ENCODE measurements at places on chromosomes 11 and 22.

GRCh38 chr22:44601725-44602124 lies 100.3 kb upstream of the PRR5 start:
- no peak for DNase-seq

DNA sequence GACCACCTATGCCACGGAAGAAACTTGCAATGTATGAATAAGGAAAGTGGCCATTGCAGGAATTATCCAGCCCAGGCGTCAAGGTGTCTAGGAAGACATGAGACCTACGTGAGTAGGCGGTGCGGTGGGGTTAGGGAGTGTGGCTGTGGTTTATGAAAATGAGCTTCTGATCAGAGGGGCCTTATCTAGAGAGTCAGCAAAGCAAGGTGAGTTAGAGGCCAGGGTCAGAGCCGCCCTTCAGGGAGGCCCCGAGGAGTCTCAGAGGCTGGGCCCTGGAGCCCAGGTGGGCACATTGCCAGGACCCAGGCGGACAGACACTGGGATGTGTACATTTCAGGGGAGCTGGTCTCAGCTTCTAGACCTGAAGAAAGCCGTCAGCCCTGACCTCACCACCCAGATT lies 13.8 kb upstream of the LINC01488 start:
- DNase-seq, result no peak

GRCh38 chr11:17960091-17960490 lies 52.8 kb downstream of the SERGEF start:
- DNase-seq, result no peak

- no peak for DNase-seq
Observed at GRCh38 chr11:55607545-55607944, at the start of gene OR4C11. Gene OR4C11, minus strand, starts transcription at chr11:55607645. Its CDS starts 3,272 bp downstream, at chr11:55604373.

DNA sequence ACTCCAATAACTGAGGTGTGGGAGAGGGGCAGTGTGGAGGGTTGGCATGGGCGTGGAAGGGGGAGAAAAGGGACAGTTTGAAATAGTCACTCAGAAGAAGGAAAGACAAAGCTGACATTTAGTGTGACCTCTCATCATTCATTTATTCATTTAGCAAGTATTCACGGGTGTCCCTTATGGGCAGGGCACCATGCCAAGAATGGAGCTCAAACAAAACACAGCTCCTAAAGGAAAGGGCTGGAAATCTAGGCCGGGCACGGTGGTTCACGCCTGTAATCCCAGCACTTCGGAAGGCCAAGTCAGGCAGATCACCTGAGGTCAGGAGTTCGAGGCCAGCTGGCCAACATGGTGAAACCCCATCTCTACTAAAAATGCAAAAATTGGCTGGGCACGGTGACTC lies 19.4 kb upstream of the DGKZ start:
- peak; percentile 13 for DNase-seq

GRCh38 chr11:125402435-125402834 lies 93.6 kb downstream of the FEZ1 start:
- no peak for DNase-seq

DNA sequence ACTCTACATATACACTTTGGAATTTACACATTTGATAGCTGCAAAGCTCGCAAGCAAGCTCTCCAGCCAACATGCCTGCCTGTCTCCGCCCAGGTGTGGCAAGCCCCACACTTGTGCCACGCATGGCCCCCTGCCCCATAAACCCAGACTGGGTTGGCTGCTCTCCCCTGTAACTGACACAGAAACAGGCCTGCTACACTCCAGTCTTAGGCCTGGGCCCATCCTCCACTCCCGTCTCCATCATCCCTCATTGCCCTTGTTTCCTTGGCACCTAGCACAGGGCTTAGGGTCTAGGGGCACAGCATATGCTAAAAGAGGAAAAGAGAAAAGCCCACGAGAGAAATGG lies 41.4 kb downstream of the PACSIN2 start:
- no peak for DNase-seq

GRCh38 chr22:41982865-41983264 lies 13.6 kb downstream of the SEPTIN3 start:
- no peak for DNase-seq

GRCh38 chr11:121033635-121034034 lies 9.7 kb downstream of the TBCEL start:
- no peak for DNase-seq

GRCh38 chr22:37210041-37210803 lies 2.1 kb downstream of the SSTR3 start:
- DNase-seq, result no peak

DNA sequence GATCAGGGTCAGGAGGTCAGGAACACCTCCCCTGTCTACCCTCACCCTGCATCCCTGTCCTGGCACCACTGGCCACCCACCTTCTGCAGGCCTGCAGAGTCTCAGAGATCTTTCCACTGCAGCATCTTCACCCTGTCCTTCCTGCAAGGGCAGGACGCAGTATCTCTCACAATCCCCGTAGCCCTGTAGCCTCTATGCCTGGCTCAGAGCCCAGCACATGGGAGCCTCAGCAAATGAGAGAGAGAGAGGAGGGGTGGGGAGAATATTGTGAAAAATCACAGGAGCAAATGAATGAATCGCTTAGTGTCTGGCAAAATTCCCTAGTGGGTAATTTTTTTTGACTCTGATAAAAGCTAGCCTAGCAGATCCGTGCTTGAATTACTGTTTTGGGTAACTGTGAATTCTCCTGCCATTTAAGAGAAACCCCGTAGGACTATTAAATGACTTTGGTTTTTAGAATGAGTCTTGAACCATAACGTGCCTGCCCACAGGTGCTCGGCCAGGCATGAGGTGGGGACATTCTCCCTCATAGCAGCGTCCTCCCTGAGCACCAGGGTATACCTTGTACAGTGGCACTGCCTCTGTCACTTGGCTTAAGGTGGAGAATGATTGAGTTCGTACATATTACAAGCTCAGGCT lies 91.5 kb downstream of the MORC2 start:
- DNase-seq, result no peak

DNA sequence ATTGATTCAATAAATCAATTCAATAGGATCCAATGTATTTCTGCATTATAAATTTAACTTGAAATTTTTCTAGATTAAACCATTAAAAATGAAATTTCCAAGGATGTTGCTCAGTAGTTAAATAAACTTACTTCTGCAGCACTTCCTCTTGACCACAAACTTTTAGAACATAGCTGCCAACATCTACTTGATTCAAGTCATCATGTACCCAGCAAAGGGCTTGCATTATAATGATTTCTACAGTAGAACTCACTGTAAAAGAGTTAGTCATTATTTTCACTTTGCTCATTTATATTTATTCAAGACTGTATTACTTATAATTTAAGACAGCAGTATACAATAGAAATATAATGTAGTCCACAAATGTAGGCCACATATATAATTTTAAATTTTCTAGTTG lies 59.2 kb downstream of the PIK3C2A start:
- DNase-seq, result no peak

DNA sequence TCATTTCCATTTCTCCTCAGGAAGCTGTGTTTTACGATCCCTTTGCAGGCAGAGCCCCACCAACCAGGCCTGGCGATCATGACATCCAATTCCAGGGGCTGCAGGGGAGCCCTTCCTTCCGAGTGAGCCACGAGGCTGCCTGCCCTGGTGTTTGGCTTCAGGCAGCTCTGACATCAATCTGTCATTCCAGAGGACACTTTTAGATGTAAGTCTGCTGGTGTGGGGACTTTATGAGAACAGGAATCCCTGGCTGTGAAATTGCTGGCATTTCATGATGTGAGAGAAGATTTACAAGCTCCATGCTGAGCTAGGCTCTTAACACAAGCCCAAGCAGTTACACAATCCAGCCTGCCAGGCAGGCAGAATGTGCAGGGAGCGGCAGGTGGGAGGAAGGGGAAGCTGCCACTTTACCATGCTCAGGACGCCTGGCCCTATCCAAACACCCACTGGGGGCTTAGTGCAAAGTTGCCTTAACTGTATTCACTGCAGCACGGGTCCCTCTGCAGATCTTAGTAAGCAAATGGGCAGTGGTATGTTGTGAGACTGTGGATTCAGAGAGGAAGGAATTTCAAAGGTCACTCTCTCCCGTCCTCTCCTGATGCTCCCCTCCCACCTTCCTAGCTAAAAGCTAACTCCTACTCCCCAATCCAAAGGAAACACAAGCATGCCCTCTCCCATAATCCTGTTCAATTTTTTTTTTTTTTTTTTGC lies 43.4 kb upstream of the MICAL2 start:
- DNase-seq, result no peak

DNA sequence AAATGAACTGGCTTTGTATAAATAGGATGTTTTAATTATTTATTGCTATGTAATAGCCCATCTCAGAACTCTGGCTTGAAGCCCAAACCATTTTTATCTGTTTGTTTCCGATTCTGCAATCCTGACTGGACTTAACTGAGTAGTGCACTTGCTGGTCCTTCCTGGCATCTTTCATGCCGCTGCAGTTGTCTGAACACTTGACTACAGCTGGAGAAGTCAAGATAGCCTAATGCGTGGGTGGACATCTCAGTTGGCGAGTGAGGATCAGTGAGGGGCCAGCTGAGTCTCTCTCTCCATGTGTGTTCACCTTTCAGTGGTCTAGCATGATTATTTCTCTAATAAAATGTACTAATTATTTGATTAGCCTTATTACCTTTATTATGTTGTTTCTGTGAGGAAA lies 105.8 kb downstream of the PRMT3 start:
- DNase-seq, result no peak

- no peak for DNase-seq
Observed at GRCh38 chr22:30872285-30873041, 96.1 kb downstream of the MORC2 start.

GRCh38 chr22:27456696-27457503 lies 344.7 kb downstream of the MN1 start:
- no peak for DNase-seq

- no peak for DNase-seq
Observed at GRCh38 chr11:95922536-95923438, 1.1 kb downstream of the MTMR2 start.

DNA sequence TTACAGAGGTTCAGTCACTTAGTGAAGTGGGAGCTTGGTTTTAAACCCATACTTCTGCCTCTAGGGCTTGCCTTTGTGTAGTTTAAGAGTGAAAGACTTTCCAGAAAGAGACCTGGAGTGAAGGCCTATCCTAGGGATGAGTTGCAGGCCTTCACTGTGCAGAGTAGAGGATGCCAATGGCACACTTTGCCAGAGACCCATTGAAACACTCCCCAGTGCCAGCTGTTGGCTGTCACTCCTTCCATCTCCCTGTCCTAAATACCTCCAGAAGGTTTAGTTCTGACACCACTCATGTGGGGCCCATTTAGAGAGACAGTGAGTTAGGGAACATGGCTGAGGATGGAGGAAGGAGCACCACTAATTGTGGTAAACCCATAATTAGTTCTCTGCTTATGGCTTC lies 31.5 kb downstream of the NAV2 start:
- no peak for DNase-seq

DNA sequence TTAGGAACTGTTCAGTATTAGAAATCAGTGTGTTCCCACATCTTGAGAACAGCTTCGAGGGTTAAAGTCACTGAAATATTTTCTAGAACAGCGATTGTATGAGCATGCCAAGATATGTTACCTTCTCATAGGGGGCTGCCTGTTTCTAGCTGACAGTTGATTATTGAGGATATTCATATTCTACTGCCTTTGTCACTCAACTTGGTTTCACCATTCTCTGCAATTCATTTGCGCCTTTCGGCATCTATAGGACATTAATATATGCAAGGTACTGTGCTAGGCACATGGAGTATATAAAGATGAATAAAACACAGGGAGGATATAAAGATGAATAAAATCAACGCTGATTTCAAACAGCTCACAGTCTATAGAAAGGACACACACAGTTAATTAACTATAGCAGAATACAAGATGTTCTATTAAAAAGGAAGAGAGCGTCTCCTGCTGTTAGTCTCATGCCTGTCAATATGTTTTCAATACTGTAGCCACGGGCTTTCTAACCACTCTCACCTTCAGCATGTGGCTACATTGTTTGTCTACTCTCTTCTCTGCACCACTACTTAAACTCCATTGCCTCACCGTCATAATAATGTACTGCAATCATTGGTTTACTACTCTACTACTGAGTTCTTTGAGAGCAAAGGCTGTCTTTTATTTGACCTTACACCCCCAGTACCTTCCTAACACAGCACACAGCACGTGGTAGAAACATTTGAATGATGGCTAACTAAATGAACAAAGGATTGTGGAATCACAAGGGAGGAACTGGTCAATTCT lies 81.9 kb downstream of the RAB30 start:
- DNase-seq, result no peak

DNA sequence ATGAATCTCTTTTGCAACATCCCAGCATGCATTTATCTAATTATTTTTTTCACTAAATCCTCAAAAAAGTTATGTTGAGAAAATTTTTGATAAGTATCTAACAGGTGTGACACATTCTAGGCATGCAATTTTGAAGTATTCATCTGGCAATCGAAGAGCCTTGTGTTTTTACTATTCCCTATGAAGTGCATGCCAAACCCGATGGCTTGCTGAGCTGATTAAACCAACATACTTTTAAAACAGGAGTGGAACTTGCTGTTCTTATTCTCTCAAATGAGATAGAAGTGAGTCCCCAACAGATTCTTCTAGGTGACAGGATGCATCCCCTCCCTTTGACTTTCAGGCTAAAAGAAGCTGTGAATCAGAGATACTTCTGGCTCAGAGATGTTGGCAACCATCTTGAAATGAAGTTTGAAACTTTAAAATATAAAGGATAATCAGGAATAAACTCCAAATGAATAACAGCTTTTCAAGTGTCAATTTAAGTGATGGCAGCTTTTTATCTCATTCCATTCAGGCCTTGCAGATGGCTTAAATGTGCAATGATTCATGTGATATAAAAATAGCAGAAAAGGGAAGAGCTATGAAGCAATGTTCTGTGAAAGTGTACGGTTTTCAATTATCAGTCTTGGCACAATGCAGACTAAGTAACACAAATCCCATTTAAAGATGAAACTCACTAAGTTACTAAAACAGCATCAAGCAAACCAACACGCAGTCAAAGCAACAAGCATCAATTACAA lies 67.7 kb downstream of the APOL5 start:
- no peak for DNase-seq

DNA sequence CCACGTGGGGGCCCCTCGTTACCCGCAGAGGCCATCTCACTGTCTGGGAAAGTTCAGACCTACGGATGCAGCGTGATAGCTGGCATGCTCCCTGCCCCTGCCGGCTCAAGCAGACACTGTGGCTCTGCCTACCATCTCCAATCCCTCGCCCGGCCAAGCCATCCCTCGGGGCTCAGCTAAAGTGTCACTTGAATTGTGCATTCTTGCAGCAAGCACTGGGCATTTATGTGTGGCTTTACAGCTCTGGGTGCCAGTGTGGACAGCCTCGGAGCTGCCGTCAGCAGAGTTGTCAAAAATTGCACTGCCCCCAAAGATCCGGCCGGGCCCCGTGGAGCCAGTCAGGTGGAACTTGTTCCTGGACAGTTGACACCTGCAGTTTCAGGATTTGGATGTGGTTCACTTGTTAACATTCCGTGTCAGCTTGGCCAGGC lies 75.0 kb upstream of the FGF3 start:
- no peak for DNase-seq

- DNase-seq, result no peak
Observed at GRCh38 chr11:71395263-71395560, 53.0 kb downstream of the DHCR7 start.

DNA sequence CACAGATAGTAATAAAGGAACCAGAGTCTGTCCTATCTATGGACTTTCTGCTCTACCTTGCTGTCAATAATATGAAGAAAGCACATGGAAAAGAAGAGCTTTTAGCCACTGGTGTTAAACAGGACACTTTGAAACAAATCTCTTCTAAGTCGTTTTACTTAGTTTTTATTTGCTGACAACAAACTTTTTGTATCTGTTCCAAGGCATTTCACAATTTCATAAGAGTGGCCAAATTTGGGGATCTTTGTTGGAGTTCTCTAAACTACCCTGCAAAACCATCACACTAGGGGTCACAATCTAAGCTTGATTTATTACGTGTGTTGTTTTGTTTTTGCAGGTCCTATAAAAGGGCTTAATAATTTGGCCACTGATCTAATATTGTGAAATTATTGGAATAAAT lies 54.4 kb downstream of the BBOX1 start:
- no peak for DNase-seq

Data from NCI-H2029 (cell line).